ENCODE measurements at places on chromosomes 5 and 9.

- no peak overlapping the region for H3K27ac ChIP-seq
- DNase-seq, result no peak
- no peaks in the 10 kb centered on the region for H3K27me3 ChIP-seq
- no peak overlapping the region for H3K4me3 ChIP-seq
- H3K4me1 ChIP-seq, result no peaks in the 10 kb centered on the region
Measured at GRCh38 chr5:68930139-68930538, 163.7 kb upstream of the SLC30A5 start.

DNA sequence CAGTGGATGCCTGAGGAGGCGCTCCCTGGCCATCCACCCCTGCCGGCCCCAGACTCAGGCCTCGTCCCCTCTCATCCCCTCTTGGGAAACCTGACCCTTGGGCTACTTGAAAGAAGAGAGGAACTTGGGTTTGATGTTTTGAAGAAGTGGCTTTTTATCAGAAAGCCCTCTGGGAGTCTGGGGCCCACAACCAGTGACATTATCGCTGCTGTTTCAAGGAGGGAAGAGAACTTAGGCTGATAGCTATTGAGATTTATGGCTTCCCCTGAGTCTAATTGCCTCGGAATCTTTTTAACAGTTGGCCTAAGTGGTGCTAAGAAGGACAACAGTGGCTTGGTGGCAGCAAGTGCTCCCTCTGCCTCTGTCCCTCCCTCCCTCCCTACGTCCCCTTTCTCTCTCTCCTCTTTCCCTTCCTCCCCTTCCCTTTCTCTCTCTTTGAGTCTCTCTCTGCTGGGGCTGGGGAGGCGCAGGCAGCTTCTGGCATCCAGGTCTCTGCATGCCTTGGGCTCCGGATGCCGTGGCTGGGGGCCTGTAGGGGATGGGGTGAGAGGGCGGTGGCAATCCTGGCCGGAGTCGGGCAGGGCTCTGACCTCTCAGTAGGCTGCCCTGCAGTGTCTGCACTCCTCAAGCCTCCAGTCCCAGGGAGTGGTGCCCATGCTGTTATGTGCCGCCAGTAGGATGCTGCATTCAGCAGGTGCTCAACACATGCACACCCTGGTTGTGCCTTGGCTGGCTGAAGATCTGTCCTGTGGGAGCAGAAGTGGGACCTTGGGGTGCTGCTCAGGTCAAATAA, 49.6 kb upstream of the RXRA start:
- no peaks in the 10 kb centered on the region for H3K36me3 ChIP-seq
- H3K4me1 ChIP-seq, result no peaks in the 10 kb centered on the region
- H3K4me3 ChIP-seq, result no peak overlapping the region
- no peaks in the 10 kb centered on the region for H3K27me3 ChIP-seq
- H3K27ac ChIP-seq, result no peak overlapping the region

DNA sequence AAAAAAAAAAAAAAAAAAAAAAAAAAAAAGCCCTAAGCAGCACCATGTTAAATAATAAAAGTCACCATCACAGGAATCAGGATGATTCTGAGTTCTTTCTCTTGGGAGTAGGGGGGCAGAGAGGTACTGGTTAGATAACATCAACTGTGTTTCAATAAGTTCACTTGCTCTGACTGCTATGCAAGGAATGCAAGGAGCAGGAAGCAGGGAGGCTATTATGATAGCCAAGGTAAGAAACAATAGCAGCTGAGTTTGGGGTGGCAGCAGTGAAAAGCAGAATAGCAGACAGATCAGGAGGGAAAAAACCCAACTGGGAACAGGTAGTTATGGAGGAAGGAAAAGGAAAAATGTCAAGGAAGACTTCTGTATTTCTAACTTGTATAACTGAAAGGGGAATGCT, 8.2 kb downstream of the CEP120 start:
- H3K4me1 ChIP-seq, result no peaks in the 10 kb centered on the region
- no peak for DNase-seq
- no peak overlapping the region for H3K4me3 ChIP-seq
- no peaks in the 10 kb centered on the region for H3K27me3 ChIP-seq
- H3K27ac ChIP-seq, result no peak overlapping the region

GRCh38 chr5:82091617-82092016, 119.8 kb downstream of the ATG10 start:
- no peak overlapping the region for H3K27ac ChIP-seq
- no peak for DNase-seq
- no peaks in the 10 kb centered on the region for H3K36me3 ChIP-seq
- H3K27me3 ChIP-seq, result no peaks in the 10 kb centered on the region

- peaks cover 2% of the 10 kb centered on the region for H3K27me3 ChIP-seq
- H3K4me1 ChIP-seq, result no peaks in the 10 kb centered on the region
- no peak overlapping the region for H3K4me3 ChIP-seq
- H3K27ac ChIP-seq, result no peak overlapping the region
- no peak for DNase-seq
Measured at GRCh38 chr5:11384441-11385250, 519.6 kb downstream of the CTNND2 start.

DNA sequence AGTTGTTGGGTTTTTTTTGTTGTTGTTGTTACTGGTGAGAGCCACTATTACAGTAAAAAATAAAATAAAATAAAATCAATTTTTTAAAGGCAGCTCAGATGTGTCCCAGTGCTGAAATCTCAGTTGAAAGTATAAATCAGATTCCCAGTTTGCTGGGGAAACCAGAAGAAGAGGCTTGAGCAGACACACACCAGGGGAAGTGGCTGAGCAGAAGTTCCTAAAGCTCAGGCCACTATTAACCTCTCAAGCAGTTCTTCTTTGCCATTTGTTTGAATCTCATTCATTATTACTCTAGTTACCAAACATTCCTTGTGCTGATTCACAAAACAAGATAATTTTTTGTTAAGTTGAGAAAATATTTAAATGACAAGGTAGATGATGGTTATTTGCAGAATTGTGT, 70.9 kb upstream of the ZSWIM6 start:
- no peak for DNase-seq
- H3K27me3 ChIP-seq, result no peaks in the 10 kb centered on the region
- no peak overlapping the region for H3K27ac ChIP-seq
- H3K4me1 ChIP-seq, result no peaks in the 10 kb centered on the region
- H3K4me3 ChIP-seq, result no peak overlapping the region
- no peaks in the 10 kb centered on the region for H3K36me3 ChIP-seq

- no peak overlapping the region for H3K27ac ChIP-seq
- H3K4me1 ChIP-seq, result peaks cover 17% of the 10 kb centered on the region
- no peaks in the 10 kb centered on the region for H3K36me3 ChIP-seq
- no peak overlapping the region for H3K4me3 ChIP-seq
Measured at GRCh38 chr5:52804981-52805380, 17.3 kb downstream of the ITGA1 start.

All from effector memory CD4-positive, alpha-beta T cell (primary cell).